ENCODE measurements at places on chromosomes 13 and 19. TPM values are rescaled to one million over a fixed set of nuclear protein-coding genes. Genes with fewer than 3 reads are reported as not detected.
A peak's percentile ranks its signal among the peaks of the same experiment; 100 is the strongest.

DNA sequence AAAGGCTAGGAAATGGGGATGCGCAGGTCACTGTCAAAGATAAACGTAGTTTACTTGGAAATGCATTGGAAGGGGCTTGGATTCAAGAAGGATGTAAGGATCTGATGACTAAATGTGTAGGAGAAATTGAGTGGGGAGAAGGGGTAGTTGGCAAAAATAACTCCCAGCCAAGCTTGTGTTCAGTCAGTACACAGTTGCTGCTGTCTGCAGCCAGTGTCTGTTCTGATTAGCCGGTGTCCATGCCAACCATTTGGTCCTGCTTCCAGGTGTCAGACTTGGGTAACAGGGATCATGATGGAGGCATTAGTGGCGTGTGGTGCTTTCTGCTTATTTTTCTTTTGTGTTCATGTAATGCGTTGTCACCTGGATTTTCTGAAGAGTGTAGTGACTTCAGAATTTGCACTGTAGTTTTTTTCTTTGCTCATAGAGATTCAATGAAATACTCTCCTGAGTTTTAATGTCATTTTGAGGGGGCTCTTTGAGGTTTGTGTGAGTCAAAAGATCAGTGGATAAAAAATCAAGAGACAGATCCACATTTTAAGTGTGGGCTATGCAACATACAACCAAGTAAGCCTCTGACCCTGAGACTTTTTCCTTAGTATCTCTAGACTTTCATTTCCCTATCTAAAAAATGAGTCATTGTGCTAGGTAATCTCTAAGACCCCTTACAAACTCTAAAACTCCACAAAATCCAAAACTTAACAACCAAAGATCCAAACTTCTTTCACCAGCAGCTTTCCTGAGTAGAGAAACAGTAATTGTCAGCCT is 103.9 kb downstream of the WDFY2 start:
- no peak overlapping the region for H3K27ac ChIP-seq
- H3K4me1 ChIP-seq: no peaks in the 10 kb centered on the region
- H3K4me3 ChIP-seq: no peak overlapping the region
- no peaks in the 10 kb centered on the region for H3K36me3 ChIP-seq

GRCh38 chr13:67091603-67092002 is 138.5 kb downstream of the PCDH9 start:
- H3K36me3 ChIP-seq: no peaks in the 10 kb centered on the region
- H3K4me1 ChIP-seq: peaks cover 8% of the 10 kb centered on the region
- H3K4me3 ChIP-seq: no peak overlapping the region
- no peak for DNase-seq
- no peak overlapping the region for H3K27ac ChIP-seq
- no peaks in the 10 kb centered on the region for H3K27me3 ChIP-seq

DNA sequence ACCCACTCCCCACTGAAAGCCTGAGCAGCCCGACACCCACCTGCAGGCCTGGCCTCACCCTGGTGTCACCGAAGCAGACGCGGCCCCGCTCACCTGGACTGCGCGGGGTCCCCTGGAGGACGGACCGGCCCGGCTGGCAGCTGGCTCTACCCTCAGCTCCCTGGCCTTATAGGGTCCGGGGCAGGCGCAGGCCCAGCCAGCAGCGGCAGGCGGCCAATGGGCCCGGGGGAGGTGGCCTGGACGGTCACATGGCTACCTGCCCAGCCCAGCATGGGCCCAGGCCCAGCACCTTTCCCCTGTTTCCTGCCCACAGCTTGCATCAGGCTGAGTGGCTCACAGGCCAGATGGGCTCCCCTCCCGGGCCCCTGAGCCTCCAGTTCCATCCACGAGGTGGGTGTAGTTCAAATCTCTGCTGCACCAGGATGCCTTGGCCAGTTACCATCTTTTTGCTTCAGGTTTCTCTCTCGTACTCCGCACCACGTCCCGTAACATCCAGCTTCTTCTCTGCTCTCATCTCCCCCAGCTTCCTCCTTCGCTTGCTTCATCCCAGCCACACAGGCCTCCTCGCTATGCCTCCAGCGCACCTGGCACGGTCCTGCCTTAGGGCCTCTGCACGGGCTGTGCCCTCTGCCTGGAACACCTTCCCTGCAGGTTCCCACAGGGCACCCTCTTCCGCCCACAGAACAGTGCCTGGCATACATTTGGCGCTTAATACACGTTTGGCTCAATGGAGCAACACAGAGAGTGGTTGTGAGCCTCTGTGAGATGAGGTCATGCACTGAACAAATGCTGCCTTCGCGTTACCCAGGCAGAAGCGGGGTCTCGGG is at the start of gene PLIN4:
PLIN4 (minus strand) TSS at position 142 of the 827 bp plus-strand sequence. CDS start 214 bp downstream, outside the sequence.
- H3K27me3 ChIP-seq: no peaks in the 10 kb centered on the region
- DNase-seq: no peak
- no peaks in the 10 kb centered on the region for H3K36me3 ChIP-seq
- H3K27ac ChIP-seq: peak within 1 kb of the TSS; percentile 30

Gene ADGRE3
- total RNA-seq: not detected

DNA sequence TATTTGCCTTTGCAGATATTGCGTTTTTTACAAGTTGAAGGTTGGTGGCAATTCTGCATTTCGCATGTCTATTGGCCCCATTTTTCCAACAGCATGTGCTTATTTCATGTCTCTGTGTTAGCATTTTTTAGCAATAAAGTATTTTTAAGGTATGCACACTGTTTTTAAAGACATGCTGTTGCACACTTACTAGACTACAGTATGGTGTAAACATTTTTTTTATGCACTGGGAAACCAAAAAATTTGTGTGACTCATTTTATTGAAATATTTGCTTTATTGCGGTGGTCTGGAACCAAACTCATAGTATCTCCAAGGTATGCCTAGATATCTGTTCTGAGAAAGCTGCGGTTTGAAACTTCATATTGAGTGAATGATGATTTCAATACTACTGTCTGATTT is 55.4 kb upstream of the RNF113B start:
- no peaks in the 10 kb centered on the region for H3K36me3 ChIP-seq
- H3K4me3 ChIP-seq: no peak overlapping the region
- no peaks in the 10 kb centered on the region for H3K27me3 ChIP-seq

DNA sequence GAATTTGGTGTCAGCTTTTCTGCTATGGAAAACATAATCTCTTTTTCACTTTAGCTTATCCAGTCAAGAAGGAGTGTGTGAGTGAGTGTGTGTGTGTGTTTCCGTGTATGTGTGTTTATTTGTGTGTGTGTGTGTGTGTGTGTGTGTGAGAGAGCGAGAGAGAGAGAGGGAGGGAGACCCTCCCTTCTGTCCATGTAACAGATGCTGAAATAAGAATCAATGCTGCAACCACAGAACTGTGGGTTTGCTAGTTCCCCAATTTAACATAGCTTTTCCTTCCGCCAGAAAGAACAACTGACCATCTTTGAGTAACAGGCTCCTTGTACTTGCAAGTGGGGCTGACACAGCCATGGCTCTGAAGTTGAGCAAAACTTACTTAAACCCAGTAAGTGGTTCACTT is 5.2 kb downstream of the LCP1 start:
- no peaks in the 10 kb centered on the region for H3K4me1 ChIP-seq
- H3K27me3 ChIP-seq: no peaks in the 10 kb centered on the region
- DNase-seq: no peak

Gene TPTE2
- not detected for total RNA-seq

DNA sequence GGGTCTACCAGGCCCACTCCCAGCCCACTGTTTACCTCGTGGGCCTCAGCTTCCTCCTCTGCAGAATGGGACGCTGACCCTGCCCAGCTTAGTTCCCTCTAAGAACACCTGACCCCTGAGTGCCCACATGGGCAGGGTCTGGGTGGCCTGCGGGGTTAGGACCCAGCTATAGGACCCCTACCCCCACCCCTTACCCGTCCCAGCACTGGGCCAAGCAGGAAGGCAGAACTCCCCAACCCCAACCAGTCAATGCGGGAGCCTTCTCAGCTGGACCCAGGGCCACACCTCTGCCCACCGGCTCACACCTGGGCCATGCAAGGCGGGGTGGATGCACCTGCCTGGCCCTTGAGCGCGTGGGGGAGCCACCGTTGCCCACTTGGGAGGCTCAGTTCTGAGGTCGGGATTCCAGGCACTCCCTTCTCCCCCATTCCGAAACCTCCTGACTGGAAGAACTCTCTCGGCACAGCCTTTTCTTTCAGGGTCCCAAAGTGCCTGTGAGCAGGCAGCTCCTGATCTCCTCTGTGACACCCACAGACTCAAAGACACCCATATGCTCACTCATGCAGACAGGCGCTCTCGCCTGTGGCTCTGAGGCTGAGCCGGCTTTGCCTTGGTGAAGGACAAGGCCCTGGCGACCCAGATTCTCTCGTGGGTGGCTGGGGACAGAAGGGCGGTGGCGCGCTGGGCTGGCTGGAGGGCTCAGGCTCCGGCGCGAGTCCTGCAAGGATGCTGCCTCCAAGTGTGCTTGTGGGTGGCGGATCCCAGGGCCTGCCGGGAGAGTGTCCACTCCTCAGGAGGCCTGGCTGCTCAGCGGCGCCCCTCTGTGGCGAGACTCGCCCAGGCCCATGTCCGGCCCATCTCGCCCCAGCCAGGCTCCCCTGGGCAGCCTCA is 27.9 kb upstream of the PARP4 start:
- no peak overlapping the region for H3K27ac ChIP-seq
- no peaks in the 10 kb centered on the region for H3K4me1 ChIP-seq
- H3K36me3 ChIP-seq: no peaks in the 10 kb centered on the region
- no peaks in the 10 kb centered on the region for H3K27me3 ChIP-seq
- DNase-seq: no peak

GRCh38 chr19:38441657-38442348 is 8.3 kb downstream of the RYR1 start:
- no peak for DNase-seq
- no peaks in the 10 kb centered on the region for H3K36me3 ChIP-seq
- H3K27me3 ChIP-seq: no peaks in the 10 kb centered on the region
- H3K27ac ChIP-seq: no peak overlapping the region
- H3K4me1 ChIP-seq: no peaks in the 10 kb centered on the region
- H3K4me3 ChIP-seq: no peak overlapping the region

GRCh38 chr13:76976929-76977328 is 15.0 kb upstream of the CLN5 start:
- no peaks in the 10 kb centered on the region for H3K36me3 ChIP-seq
- H3K27me3 ChIP-seq: no peaks in the 10 kb centered on the region
- H3K4me3 ChIP-seq: no peak overlapping the region
- no peak for DNase-seq

Gene CLEC11A
- total RNA-seq: 10.5 TPM

DNA sequence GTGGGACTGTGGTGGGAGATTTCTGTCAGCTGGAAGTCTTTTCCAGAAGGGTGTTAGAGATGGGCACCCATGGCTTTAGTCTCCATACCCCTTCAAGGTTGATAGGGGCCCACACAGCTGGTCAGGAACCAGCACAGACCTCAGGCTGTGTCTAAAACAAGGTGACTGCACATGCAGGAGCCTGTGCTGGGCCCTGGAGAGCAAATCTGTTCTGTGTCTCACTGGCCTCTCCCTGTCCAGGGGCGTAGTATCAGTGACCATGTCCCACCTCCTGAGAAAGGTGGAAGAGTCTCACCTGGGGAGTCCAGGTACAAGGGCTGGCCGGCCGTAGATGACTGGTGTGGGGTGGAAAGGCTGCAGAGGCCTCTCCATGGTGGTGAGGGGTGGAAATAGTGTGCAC is 19.4 kb downstream of the ZNF175 start:
- peaks cover 14% of the 10 kb centered on the region for H3K36me3 ChIP-seq
- peaks cover 7% of the 10 kb centered on the region for H3K4me1 ChIP-seq
- H3K27ac ChIP-seq: no peak overlapping the region
- no peak for DNase-seq
- no peak overlapping the region for H3K4me3 ChIP-seq

- no peak overlapping the region for H3K4me3 ChIP-seq
- H3K27ac ChIP-seq: no peak overlapping the region
- peaks cover 44% of the 10 kb centered on the region for H3K4me1 ChIP-seq
- no peaks in the 10 kb centered on the region for H3K27me3 ChIP-seq
- H3K36me3 ChIP-seq: no peaks in the 10 kb centered on the region
These were observed 52.2 kb downstream of the GATAD2A start for GRCh38 chr19:19457671-19458070.

- H3K4me3 ChIP-seq: no peak overlapping the region
- no peaks in the 10 kb centered on the region for H3K27me3 ChIP-seq
- peaks cover 61% of the 10 kb centered on the region for H3K36me3 ChIP-seq
- no peak for DNase-seq
These were observed 14.3 kb downstream of the AKAP8 start for GRCh38 chr19:15365264-15365663.

DNA sequence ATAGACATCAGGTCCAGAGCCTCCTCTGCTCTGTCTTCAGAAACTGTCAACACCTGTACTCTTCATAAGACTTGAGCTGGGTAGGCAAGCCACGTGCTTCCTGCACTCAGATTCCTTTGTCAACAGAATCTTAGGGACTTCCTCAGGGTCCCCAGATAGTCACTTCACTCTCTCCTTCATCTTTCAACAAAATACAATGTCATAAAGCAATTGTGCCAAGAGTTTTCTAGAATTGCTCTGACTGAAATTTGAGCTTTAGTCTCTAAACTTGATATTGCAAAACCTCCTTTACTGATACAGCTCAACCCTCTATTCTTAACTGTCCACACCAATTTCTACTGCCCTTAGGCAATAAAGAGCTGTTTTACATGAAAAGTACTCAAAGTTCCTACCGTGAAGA is 179.9 kb downstream of the IRS2 start:
- DNase-seq: no peak
- H3K4me3 ChIP-seq: no peak overlapping the region
- H3K36me3 ChIP-seq: no peaks in the 10 kb centered on the region
- no peak overlapping the region for H3K27ac ChIP-seq

Gene RGL3
- 43.6 TPM for total RNA-seq

DNA sequence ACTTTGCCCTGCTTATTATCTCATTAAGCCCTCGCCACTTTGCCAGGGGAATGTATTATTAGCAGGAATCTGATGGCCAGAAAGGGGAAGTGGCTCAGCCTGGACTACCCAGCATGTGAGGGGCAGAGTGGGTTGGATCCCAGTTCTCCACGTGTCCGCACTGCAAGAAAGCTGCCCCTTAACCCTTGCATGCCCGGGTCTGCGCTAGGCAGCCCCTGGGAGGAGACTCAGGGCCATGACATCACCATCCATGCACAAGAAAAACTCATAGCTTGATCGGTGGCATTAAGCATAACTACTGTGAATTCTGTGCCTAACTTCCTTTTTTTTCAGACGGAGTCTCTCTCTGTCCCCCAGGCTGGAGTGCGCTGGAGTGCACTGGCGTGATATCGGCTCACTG is 8.9 kb downstream of the CACNG8 start:
- DNase-seq: no peak
- no peaks in the 10 kb centered on the region for H3K36me3 ChIP-seq
- H3K27me3 ChIP-seq: no peaks in the 10 kb centered on the region
- H3K27ac ChIP-seq: no peak overlapping the region
- no peak overlapping the region for H3K4me3 ChIP-seq

Gene CYP2A7
- not detected for total RNA-seq

Gene ZNF333
- total RNA-seq: 59.0 TPM

Measured in thoracic aorta (tissue), 2 donors.